ENCODE measurements at places on chromosomes 13 and 19.

DNA sequence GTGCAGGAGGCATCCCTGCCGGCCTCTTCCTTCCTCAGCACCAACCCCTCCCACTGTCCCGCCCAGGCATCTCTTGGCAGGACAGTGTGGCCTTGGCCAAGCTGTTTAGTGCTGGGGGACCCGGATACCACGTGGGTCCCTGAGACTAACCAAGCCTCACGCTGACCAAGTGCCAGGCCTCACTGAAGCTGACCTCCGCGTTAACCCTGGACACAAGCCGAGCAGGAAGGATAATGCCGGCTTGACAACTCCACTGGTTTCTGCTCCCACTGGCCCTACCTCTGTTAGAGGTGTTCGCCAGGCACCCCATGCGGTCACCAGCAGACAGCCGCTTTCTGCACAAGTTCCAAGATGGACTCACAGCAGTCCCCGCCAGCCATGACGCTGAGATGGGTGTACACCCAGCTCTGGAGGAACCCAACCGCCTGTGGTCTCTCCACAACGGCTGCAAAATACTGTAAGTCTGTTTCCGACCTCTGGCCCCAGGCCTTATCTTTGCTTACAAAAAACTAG is 12.4 kb downstream of the GRTP1 start:
- no peak for DNase-seq

DNA sequence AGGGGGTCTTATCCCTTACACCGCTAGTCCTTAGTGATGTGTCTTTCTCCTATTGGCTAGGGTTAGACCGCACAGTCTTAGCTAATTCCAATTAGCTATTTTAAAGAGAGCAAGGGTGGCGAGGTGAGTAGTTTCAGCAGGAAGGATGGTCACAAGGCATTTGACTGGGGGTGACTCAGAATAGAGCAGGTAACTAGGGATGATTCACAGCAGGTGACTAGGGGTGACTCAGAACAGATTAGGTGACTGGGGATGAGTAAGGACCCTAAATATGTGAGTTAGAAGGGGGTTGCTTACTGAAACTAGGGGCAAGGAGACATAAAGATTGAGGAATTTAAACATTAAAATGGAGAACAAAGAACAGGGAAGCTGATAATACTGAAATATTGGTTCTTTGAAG is 64.3 kb downstream of the ZNF66 start:
- DNase-seq = no peak

- no peak for DNase-seq
These were observed 53.9 kb downstream of the ANKRD10 start for GRCh38 chr13:110860983-110861382.

DNA sequence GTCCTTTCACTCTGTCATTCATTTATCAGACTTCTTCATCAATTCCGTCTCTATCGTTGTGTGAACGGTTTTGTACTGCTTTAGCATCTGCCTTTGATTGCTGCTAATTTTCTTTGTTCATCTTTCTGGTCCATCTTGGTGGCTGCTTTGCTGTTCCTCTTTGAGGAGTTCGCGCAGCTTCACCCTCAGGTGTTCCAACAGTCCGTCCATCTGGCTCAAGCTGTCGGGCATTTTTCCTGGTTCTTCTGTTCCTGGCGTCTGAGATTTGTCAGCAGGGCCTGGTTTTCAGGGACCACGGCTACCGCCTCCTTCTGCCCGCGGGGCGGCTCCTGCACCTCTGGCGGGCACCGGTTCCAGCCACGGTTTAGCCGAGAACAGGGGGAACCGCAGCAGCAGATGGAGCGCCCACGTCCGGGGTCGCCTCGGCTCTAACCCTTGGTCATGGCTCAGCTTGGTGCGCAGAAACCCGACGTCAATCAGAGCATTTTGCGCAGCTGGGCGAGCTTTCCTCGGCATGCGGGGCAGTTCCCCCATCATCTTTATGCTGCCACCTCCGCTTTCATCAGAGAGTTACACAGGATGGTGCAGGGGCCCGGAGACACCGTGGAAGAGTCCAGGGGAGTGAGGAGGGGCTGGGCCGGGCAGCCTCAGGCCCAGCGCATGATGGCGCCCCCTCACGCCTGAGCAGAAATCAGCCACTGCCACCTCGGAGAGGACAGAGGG is 89.5 kb downstream of the ZNF100 start:
- no peak for DNase-seq
